Esophagus squamous epithelium (tissue), 5 donors: ENCODE measurements at places on chromosomes 4 and X. TPM values are rescaled to one million over a fixed set of nuclear protein-coding genes. Genes with fewer than 3 reads are reported as not detected.

Gene KCND1
- 0.04 TPM for total RNA-seq

- no peak for DNase-seq
Measured at GRCh38 chr4:126735294-126736132, 897.2 kb upstream of the INTU start.

DNA sequence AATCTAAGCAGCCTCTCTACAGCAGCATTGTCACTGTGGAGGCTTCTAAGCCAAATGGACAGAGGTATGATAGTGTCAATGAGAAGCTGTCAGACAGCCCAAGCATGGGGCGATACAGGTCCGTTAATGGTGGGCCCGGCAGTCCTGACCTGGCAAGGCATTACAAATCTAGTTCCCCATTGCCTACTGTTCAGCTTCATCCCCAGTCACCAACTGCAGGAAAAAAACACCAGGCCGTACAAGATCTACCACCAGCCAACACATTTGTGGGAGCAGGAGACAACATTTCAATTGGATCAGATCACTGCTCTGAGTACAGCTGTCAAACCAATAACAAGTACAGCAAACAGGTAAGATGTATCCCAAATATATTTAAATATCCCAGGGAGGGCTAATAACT lies 4.1 kb downstream of the PCDH7 start:
- DNase-seq = no peak

GRCh38 chrX:148629434-148629833 lies 129.0 kb downstream of the AFF2 start:
- DNase-seq = no peak
